ENCODE measurements at places on chromosomes 5 and 9.

DNA sequence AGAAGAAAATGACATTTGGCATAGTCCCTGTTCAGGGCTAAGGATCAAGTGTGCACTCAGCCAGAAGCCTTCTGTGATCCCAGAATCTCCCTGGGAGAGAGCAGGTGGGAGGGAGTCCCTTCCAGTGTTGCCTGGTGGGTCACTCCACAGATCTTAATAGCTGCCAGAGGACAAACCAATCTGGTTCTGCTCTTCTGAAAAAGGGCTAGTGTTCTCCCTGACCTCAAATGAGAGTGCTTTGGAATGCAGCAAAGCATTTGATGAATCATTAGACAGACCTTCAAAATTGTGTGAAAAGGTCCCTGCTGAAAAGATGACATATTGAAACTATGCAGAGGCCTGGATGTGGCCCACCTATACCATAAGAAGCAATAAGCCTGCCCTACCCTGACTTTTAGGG lies 339.7 kb downstream of the TMEM232 start:
- no peak for DNase-seq

DNA sequence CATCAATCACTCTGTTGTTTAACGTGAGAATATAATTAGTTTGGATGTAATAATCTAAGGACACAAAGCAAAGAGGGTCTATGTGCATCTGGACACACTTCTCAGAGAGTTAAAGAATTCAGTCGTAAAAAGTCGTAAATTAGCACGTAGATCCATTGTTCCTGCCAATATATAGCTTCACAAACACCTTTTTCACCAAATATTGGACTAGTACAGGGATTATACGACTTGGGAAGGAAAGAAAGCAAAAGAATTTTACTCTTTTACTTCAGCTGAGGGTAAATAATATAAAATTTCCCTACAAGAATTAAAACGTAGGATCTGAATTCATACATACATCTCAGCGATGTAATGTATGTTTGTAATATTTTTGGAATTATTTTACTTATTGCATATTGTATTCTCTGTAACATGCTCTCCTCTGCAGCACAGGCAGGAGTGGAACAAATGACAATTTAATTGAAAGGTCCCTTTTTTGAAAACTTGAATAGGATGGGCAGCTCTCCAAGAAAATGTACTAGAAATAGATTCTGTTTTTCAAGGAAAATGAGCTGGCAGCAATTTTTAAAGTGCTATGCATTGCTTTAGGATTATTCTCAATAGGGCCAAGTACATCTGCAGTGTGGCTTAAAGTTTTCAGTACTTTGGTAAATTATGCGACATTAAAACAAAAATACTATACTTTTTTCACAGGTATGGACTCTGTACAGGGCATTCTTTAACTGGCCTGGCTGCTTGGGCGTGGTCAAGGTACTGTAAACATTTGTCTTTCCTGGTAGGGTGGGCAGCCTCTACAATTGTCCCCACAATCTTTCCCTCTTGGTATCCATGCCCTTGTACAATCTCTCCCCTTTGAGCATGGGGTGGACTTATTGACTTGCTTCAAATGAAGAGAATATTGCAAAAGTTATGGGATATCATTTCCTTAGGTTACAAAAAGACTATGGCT lies 39.7 kb upstream of the HSD17B4 start:
- DNase-seq, result no peak

GRCh38 chr5:137825165-137825564 lies 42.5 kb upstream of the MYOT start:
- no peak for DNase-seq

DNA sequence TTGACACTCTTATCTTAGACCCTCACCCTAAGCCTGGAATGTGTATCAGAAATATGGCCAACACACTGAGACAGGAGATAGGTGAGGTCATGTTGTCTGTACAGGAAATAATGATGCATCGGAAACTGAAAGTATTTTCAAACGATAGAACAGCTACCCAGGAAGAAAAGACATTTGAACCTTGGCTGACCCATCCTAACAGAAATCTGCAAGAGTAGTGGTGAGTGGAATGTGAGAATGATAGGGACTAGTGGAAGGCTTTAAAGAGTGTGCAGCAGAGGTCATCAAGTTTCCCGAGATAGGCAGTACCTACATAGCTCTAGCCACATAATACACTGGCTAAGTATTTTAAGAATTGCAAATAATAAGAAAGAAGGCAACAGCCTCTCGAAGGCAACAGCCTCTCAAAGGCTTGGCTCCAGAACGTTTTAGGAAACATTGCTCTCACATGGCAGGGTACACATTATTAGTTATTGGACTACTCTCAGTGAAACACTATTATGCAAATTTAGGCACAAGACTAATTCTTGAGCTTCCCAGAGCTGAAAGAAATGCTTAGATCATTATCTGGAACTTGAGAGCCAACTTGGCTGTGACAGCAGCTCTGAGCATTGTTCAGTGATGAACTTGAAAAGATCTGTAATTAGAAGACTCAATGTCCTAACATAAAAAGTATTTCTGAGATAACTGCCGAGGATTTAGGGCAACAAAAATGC lies 133.1 kb upstream of the FBXL7 start:
- DNase-seq, result no peak

Data from posterior cingulate gyrus (tissue), 11 donors.